Stimulated activated naive CD4-positive, alpha-beta T cell (primary cell): ENCODE measurements at places on chromosomes 7 and 10.

GRCh38 chr7:37666026-37666799 is 17.4 kb upstream of the GPR141 start:
- no peak for DNase-seq

- no peak for DNase-seq
These were observed at the start of gene RPA3 for GRCh38 chr7:7718492-7718891. Gene RPA3 (minus strand): TSS chr7:7718607. CDS start chr7:7640418, 78,189 bp downstream.

GRCh38 chr7:123570390-123571182 is 13.0 kb upstream of the NDUFA5 start:
- DNase-seq = no peak

DNA sequence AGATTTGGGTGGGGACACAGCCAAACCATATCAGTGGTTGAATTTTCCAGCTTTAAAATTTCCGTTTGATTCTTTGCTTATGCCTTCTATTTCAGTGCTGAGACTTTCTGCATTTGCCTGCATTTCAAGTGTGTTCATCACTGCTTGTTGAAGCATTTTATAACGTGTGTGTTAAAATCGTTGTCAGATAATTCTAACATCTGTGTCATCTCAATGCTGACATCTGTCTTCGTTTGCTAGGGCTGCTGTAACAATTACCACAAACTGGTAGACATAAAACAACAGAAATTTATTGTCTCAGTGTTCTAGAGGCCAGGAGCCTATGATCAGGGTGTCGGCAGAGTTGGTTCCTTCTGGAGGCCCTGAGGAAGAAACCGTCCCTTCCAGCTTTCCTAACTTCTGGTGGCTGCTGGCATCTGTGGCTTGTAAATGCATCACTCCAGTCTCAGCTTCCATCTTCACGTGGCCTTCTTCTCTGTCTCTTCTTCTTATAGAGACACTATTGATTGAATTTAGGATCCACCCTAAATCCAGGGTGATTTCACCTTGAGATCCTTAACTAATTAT is 71.1 kb upstream of the SDK1 start:
- DNase-seq = no peak

GRCh38 chr7:1963575-1963974 is 269.2 kb downstream of the MAD1L1 start:
- DNase-seq = no peak

DNA sequence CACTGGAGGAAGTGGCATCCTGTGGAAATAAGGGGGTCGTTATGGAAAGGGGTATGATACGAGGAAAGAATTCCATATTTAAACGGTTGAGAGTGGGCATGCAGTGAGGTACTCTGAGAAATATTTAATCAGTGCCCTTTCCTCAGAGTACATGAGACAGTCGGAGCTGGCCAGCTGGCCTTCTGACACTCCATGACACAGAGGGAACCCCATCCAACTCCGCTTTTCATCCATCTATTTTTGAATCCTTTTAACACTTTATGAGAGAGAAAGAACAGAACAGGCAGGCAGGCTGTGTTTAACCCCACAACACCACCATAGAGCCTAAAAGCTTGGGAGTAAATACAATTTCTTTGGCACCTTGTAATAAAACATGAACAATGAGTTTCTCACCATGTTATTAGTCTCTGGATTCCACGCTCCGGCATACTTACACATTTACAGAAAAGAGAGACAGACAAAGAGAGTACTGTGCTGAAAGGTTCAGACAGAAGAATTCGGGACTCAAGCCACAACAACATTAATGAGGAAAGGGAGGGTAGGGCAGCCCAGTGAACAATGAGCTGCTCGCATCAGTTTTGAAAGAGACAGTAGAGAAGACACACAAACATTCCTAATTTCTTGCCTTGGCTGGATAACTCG is 124.2 kb upstream of the PDLIM1 start:
- no peak for DNase-seq

DNA sequence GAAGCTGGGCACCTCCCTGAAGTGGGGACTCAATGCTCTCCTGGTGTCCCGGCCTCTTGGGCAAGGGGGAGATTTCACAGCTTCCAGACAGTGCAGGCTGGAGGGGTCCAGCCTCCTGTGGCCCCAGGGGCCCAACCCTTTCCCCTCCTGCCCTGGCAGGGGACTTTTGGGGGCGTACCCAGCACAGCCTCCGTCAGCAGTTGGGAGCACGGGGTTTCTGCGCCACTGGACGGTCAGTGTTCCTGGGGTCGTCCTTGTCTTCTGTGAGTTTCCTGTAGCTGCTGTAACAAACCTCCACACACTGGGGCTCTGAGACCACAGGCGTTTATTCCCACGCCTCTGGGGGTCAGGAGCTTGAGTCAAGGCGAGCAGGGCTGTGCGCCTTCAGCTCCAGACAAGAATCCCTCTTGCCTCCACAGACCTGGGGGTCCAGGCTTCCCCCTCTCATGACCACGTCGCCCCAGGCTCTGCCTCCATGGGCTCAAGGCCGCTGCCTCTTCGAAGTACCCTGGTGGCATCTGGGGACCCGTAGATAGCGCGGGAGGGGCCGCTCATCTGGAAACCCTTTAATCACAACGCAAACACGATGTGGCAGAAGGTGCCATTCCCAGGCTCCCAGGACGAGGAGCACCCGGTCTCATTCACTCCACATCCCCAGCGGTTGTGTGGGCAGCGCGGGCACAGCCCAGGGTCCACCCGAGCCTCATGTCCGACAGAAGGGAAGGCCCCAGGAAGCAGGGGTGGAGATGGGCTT is 14.0 kb downstream of the PWWP2B start:
- no peak for DNase-seq
